ENCODE measurements at places on chromosomes 7 and 10. TPM values are rescaled to one million over a fixed set of nuclear protein-coding genes. Genes with fewer than 3 reads are reported as not detected.

GRCh38 chr7:30877015-30877769, 34.5 kb upstream of the AQP1 start:
- H3K4me3 ChIP-seq: no peak overlapping the region
- no peaks in the 10 kb centered on the region for H3K27me3 ChIP-seq
- H3K4me1 ChIP-seq: peaks cover 41% of the 10 kb centered on the region
- H3K36me3 ChIP-seq: peaks cover 2% of the 10 kb centered on the region
- peak overlapping the region; percentile 80 for H3K27ac ChIP-seq

- no peaks in the 10 kb centered on the region for H3K27me3 ChIP-seq
- DNase-seq: no peak
- H3K27ac ChIP-seq: no peak overlapping the region
- no peaks in the 10 kb centered on the region for H3K4me1 ChIP-seq
- H3K4me3 ChIP-seq: no peak overlapping the region
- H3K36me3 ChIP-seq: peaks cover 31% of the 10 kb centered on the region
Observed at GRCh38 chr10:49735161-49735560, 27.0 kb downstream of the OGDHL start.

- H3K4me3 ChIP-seq: no peak overlapping the region
- H3K4me1 ChIP-seq: peaks cover 13% of the 10 kb centered on the region
- no peak for DNase-seq
Observed at GRCh38 chr7:48052748-48053147, 17.4 kb downstream of the C7orf57 start.

DNA sequence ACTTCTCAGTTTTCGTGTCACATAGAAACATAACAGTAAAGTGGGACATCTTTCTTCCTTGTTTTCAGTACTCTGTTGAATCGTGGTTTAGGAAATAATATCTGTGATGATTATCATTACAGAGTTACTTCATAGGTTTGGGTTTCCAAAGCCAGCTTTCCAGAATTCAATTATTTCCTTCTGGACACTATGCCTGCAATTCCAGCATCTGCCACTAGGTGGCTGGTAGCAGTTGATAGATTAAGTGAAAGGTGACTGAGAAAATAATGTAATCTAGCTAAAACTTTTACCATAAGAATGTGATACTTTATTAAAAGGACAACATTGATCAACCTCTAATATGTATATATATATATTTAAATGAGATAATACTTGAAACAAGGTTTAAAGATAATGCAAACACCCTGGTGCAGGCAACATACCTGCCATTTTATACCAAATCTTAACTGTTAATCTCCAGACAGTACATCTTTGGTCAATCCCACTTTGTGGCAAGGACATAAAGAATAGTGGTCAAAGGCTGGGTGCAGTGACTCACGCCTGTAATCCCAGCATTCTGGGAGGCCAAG, 102.6 kb downstream of the SH3PXD2A start:
- no peaks in the 10 kb centered on the region for H3K36me3 ChIP-seq
- no peak overlapping the region for H3K27ac ChIP-seq
- H3K27me3 ChIP-seq: no peaks in the 10 kb centered on the region
- peaks cover 13% of the 10 kb centered on the region for H3K4me1 ChIP-seq
- DNase-seq: peak; percentile 66

DNA sequence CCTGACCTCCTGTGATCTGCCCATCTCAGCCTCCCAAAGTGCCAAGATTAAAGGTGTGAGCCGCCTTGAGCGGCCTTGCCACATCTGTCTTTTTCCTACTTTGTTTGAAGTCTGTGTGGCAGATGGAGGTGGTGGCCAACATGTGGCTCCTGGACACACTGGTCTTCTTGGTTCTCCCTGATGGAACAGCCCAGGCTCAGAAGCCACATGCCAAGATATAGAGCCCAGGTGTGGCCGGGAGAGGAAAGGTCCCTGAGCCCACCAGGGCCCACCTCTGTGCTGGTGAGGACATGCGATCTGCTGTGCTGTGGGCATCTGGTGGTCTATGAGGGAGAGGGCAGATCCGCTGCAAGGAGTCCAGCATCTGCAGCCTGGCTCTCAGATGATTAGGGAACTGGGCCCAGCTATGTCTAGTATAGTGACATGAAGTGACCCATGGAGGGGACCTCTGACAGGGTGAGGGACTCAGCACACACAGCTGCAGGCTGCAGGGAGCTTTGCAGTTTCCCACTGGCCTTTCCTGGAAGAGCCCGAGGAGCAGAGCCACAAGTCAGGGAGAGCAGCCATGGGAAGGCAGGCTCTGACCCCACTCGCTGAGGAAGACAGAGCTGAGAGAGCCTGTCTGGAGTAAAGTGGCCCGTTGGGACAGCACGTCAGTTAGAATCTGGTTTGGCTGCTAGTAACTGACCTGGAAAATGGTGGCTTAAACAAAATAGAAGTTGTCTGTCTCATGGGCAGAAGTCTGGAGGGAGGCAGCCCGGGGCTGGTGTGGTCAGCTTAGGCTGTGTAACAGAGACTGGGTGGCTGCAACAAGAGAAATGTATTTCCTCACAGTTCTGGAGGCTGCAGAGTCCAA, 25.9 kb downstream of the ADCY1 start:
- peaks cover 3% of the 10 kb centered on the region for H3K36me3 ChIP-seq
- H3K27ac ChIP-seq: no peak overlapping the region
- no peak overlapping the region for H3K4me3 ChIP-seq
- H3K27me3 ChIP-seq: no peaks in the 10 kb centered on the region

FAM13C gene
- total RNA-seq: 1.5 TPM

ITIH5 gene
- 3.8 TPM for total RNA-seq

OR13A1 gene
- 0.15 TPM for total RNA-seq
